ENCODE measurements at places on chromosomes 3 and 15. TPM values are rescaled to one million over a fixed set of nuclear protein-coding genes. Genes with fewer than 3 reads are reported as not detected.

GRCh38 chr15:68420186-68420684, 11.7 kb downstream of the ITGA11 start:
- no peak for DNase-seq

GRCh38 chr15:48761393-48762158, 49.3 kb downstream of the CEP152 start:
- no peak for DNase-seq

The LDHAL6B gene
- total RNA-seq = not detected

DNA sequence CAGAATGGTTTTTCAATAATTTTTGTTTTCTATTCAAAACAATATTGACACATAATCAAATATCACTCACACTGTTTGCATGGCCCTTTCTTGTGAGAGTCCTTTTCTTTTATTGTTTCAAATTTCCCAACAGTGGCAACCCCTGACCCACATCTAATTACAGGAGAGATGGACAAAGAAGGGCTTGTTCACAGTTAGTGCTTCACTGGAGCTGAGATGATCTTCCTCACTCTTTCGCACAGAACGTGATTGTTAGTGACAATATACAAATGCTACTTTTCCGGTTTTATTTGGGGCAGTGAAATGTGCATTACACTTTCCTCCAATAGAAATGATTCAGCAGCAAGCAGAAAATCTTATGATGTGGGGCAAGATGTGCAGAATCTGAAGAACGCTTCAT, 38.6 kb upstream of the TTC14 start:
- no peak for DNase-seq

The MYO1E gene
- 117 TPM for total RNA-seq

- no peak for DNase-seq
These were observed 1.6 kb upstream of the FLNB start for GRCh38 chr3:58006661-58007060.

DNA sequence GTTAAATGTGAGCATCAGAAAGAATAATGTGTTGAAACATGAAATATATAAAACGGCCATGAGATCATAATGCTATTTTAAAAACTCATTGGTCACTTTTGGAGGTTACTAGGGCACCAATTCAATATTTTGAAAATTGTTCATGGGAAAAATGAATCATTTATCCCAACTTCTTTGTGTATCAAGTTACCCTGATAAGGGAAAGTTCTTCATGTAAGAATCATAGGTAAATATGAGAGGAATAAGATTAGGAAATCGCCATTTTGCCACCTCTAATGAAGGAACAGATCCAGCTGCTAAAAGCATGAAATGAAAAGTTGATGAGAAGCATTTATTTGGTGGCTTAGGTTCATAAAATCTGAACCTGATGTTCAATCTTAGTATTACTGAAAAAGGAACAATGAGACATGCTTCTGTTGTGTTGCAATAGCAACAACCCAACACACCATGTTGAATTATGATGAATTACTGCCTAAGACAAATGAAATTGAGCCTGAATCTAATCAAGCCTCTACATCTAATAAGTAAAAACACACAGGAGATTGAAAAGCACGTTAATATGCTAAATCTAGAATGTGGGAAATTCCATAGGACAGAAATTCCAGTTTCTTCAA, 32.5 kb downstream of the ABHD5 start:
- peak; percentile 70 for DNase-seq

The CYP8B1 gene
- not detected for total RNA-seq

The WNT5A gene
- total RNA-seq = 180 TPM

The CFAP91 gene
- 0.19 TPM for total RNA-seq
